ENCODE measurements at places on chromosomes 13 and 19.

DNA sequence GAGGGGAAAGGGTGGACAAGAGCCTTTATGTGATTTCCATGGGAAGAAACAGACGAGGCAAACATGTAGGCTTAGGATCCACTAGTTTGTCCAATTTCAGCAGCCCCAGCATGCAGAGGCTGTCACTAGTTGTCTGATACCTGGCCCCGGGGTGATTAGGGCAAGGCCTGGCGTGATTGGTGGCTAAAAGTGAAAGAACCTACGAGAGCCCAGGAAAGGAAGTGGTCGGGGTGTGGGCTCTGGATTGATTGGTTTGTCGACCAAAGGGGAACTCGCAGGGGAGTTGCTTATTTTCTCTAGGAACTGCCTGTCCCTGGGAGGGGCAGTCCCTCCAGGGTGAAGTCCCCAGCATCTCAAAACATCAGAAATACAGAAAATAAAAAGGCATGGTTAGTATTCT lies 64.2 kb upstream of the UQCRFS1 start:
- no peak for DNase-seq

DNA sequence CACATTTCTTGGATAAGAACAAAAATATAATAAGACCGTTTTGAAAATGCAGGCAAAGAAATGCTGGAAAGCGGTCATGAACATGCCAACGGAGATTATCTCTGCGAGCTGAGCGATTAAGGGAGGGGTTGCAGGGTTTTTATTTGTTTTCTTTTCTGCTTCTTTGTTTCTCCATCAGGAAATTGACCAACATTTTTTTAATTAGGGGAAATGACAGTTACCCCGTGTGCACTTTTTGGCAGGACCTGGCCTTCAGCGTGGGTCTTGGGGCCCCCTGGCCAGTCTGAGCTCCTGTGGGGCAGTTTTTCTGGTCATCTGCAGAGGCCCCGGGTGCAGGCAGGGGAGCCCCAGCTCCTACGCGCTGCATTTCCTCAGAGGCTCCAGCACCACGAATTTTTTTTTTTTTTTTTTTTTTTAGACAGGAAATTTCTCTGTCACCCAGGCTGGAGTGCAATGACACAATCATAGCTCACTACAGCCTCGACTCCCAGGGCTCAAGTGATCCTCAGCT lies 31.3 kb upstream of the HOMER3 start:
- peak; percentile 50 for DNase-seq

DNA sequence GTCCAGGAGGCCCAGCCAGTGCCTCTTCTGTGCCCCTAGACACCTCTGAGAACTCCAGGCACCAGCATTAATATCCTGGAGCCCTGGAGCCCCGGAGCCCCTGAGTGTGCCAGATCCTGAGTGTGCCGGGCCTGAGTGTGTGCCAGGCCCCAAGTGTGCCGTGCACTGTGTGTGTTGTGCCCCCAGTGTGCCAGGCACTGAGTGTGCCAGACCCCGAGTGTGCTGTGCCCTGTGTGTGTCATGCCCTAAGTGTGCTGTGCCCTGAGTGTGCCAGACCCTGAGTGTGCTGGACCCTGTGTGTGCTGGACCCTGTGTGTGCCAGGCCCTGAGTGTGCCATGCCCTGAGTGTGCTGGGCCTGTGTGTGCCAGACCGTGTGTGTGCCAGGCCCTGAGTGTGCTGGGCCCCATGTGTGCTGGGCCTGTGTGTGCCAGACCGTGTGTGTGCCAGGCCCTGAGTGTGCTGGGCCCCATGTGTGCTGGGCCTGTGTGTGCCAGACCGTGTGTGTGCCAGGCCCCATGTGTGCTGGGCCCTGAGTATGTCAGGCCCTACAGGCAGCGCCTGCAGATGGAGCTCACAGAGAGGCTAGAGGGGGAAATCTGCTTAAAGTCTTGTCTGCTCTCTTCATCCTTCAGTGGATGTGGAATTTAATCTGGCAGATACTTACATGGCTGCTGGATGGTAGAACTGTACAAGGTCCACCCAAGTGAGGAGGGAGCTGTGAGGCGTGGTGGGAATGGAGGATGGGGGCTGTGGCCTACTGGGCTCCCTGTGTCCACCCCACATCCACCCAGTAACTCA lies 53.9 kb downstream of the C13orf46 start:
- no peak for DNase-seq

DNA sequence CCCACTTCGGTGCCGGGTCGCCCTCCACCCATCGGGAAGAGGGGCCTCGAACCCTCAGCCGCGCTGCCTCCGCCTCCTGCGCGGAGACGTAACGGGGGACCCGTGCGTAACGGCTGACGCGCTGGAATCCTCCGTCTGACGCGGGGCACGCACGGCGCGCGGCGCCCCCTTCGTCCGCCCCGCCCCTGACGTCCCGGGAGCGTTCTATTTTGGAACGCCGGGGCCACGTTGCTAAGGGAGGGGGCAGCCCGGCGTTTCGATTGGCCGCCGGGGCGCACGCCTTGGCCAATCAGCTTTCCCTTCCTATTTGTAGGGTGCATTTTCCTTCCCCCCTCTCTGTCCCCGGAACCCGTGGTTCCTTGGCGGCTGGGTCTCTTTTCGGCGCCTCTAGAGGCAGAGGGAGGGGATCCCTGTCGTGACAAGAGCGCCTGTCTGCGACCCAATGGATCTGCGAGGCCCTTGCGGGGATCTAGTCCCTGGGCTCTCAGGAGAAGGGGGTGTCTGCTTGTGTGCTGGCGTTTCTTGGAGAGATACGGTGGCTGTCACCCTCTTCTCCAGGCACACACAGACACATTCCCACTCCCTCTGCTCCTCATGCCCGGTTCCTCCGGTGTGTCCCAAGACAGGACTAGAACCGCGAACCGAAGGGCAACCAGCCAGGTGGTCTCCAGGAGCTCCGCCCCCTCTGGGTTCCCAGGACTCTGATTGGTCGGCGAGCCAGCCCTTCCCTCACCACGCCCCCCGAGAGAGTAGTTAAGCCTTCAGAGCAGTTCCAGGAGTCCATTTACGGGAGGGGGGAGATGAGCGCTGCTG lies 1.5 kb downstream of the FOSB start:
- DNase-seq = peak; percentile 70

GRCh38 chr19:58346961-58347929 lies 6.0 kb downstream of the A1BG start:
- DNase-seq = no peak

- no peak for DNase-seq
Observed at GRCh38 chr13:106241974-106242953, 293.2 kb downstream of the EFNB2 start.

DNA sequence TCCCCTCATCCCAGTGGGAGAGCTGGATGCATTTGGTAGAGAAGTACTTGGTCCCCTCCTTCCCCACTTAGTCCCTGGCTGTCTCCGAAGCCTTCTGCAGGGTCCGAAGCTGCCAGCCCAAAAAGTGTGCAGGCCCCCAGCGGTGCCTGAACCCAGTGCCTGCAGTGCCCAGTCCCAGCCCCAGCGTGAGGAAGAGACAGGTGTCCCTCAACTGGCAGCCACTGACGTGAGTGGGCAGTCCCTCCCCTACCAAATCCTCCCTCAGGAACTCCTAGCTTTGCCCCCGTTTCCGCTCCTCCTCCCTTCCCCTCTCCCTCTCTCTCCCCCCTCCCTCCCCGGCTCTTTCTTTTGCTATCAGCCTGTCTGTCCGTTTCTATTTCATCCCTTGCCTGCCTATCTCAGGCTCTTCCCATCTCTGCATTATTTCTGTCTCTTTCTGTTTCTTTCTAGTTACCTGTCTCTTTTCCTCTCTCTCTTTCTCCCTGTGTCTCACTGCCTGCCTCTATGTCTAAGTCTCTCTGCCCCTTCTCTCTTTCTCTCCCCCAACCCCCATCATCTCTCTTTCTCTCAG lies 1.8 kb upstream of the LTBP4 start:
- DNase-seq = no peak

- DNase-seq = no peak
Observed at GRCh38 chr19:24081056-24081455, 5.9 kb upstream of the ZNF254 start.

GRCh38 chr13:51241720-51242119 lies 19.5 kb downstream of the FAM124A start:
- peak; percentile 20 for DNase-seq

GRCh38 chr13:114043421-114044053 lies 69.7 kb upstream of the C13orf46 start:
- no peak for DNase-seq

DNA sequence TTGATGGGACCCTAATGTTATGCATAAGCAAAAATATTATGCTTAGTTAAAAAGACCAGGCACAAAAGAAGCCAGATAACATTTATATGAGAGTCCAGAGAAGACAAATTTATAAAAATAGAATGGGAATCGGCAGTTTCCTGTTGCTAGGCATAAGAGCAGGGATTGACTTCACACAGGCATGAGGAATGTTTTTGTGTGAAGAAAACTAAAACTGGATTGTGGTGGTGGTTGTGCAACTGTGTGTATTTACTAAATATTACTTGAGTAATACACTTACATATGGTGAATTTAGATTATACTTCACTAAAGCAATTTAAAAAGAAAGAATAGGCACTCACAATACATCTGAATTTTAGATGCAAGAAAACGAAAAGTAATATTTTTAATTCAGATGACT lies 108.3 kb downstream of the SLITRK1 start:
- DNase-seq = no peak

- DNase-seq = no peak
Observed at GRCh38 chr19:2661615-2662014, 40.9 kb downstream of the GNG7 start.

- DNase-seq = no peak
Observed at GRCh38 chr13:111282425-111282824, 38.0 kb upstream of the TEX29 start.

- DNase-seq = no peak
Observed at GRCh38 chr13:50071379-50071778, 56.1 kb downstream of the KCNRG start.

GRCh38 chr19:16594681-16595091 lies 22.5 kb upstream of the SLC35E1 start:
- no peak for DNase-seq

GRCh38 chr13:69856331-69856730 lies 251.3 kb upstream of the ATXN8OS start:
- no peak for DNase-seq

All from SIG-M5 (cell line).